ENCODE measurements at places on chromosomes 12 and 14.

GRCh38 chr12:128423205-128423604 is 156.2 kb downstream of the TMEM132C start:
- no peak for DNase-seq

DNA sequence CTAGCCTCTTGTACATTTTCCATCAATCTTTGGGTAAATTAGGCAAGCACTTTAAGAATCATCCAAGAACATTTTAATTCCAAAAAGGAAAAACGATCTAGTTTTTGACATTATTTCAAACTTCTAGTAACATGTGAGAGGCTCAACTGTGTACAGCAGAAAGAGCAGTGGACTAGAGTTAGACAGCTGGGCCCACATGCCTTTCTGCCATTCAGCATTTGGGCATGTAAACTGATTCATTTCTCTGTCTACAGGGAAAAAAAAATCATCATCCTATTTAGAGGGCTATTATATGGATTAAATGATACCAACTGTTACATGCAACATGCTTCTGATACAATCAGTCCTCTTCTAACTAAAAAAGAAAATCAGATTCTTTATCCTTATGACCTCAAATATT is 17.7 kb downstream of the ATP2B1 start:
- no peak for DNase-seq

DNA sequence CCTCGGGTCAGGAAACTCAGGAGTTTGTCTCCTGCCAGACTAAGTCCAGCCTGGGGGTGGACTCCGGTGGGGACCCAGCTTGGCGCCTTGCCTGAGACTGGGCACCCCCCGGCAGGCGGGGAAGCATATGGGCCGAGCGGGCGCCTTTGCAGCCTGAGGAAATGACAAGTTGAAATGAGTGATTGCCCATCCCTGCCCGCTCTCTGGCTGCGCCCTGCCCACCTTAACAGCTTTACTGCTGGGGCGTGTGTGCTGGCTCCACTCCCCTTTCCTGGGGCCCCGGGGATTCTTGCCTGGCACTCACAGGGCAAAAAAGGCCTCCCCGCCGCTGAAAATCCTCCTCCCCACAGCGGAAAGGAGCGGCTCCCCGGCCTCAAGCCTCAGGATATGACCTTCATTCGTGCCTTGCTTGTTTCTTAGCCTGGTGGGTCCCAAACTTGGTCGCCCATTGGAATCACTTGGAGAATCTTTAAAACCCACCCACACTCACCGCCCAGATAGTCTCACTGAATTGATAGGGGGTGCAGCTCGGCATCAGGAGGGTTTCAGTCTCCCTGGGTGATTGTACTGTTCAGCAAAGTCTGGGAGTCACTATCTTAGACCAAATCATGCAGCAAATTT is 1.5 kb downstream of the RFLNA start:
- no peak for DNase-seq

- DNase-seq = no peak
Measured at GRCh38 chr12:6959058-6959804, 8.1 kb downstream of the PTPN6 start.

- DNase-seq = no peak
Measured at GRCh38 chr12:91974541-91975085, 171.0 kb downstream of the BTG1 start.

- DNase-seq = no peak
Measured at GRCh38 chr12:2489275-2489674, 305.5 kb upstream of the FKBP4 start.

DNA sequence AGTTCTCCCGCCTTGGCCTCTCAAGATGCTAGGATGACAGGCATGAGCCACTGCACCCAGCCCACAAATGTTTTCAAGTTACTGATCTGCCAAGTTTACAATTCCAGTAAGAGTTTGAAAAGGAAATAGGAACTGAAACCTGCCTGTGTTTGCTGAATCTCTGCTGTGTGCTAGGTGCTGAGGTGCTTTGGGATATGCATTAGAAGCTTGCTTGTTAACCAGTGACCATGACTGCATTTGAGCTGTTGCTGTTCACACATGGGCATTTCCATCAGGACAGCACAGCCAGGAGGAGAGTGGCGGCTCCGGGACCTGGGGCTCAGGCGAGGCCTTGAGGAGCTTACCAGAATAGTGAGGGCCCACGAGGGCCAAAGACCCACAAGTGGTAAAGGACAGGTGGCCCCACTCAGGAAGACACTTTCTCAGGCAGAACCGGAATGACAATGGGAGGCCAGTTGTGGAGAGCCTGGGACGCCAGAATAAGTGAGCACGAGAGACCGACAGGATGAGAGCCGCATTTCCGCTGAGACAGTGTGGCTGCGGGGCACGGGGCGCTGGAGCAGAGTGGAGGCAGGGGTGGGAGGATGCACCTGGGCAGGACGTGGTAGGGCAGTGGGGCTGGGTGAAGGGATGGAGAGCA is 54.5 kb upstream of the MMP17 start:
- no peak for DNase-seq

GRCh38 chr12:47751561-47751960 is 7.1 kb downstream of the RAPGEF3 start:
- no peak for DNase-seq

- DNase-seq = no peak
Measured at GRCh38 chr12:5295151-5295550, 136.8 kb upstream of the NTF3 start.

- no peak for DNase-seq
Measured at GRCh38 chr12:120170631-120171030, 23.9 kb downstream of the GCN1 start.

DNA sequence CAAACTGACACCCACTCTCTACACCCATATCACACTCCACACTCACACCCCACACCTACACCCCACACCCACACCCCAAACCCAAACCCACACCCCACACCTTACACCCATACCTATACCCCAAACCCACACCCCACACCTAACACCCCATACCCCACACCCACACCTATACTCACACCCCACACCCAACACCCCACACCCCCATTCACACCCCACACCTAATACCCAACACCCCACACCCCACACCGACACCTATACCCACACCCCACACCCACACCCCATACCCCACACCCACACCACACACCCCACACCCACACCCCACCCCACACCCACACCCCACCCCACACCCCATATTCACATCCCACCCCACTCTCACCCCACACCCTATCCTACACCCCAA is 38.5 kb downstream of the TMEM120B start:
- DNase-seq = no peak

- no peak for DNase-seq
Measured at GRCh38 chr12:52643233-52644077, 8.6 kb downstream of the KRT2 start.

DNA sequence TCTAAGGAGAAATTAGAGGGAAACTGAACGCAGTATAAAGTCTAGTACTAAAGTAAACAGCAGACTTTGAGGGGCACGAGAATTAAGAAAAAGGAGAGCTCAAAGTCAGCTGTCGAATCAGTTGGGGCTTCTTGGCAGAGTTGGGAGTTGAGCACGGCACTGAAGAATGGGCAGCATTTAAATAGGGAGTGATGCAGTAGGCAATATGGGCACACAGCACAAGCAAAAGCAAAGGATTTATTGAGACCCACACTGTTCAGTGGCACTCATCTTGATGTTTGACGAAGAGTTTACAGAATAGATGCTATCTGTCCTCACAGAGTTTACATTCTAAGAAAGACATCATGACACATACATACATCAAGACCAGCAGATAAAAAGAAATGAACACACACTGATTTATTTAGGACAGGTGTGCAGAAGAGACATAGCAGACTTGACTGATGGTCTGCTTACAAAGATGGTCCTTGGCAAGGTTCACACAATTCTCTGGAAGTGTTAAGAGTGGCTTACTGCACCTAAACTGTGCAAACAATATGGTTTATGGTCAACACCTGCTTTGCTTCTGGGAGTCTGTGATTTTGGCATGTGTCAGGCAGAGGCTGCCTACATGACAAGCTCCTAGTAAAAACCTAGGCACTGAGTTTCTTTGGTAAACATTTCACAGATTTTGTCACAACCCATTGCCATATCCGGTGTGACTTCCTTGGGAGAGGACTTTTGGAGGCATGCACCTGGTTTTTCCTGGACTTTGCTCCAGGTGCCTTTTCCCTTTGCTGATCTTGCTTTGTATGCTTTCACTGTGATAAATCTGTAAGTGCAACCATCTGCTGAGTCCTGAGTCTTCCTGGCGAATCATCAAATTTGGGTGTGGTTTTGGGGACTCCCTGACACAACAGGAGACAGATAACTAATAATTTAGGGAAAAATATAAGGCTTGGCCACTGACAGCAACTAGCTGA is 26.3 kb downstream of the ALKBH1 start:
- DNase-seq = no peak

DNA sequence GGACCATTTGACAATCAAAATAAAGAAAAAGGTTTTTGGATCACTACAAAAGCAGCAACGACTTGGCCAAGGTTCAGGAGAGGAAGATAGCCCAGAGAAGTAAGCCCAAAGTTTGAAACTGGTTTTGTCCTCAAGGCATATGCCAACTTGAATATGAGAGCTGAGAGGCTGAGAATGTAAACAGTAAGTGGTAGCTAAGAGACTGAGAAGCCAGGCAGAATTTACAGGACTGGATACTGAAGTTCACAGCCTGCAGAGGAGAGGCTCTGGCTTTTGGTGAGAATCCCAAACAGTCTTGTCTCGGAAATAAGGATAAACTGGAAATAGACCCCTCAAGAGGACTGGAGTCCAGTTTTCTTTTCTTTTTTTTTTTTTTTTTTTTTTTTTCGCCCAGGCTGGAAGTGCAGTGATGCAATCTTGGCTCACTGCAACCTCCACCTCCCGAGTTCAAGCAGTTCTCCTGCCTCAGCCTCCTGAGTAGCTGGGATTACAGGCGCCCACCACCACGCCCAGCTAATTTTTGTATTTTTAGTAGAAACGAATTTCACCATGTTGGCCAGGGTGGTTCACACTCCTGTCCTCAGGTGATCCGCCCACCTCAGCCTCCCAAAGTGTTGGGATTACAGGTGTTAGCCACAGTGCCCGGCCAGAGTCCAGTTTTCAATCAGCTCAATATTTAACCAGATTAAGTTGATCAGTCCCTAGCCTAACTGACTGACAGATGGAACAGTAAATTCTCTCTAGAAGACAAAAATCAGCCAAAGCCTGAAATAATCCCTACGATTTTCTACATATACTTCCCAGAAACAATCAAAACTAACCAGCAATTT is 82.6 kb upstream of the COCH start:
- DNase-seq = no peak

- DNase-seq = no peak
Measured at GRCh38 chr14:77243853-77244252, 27.2 kb downstream of the NGB start.

- no peak for DNase-seq
Measured at GRCh38 chr12:12214635-12215131, 52.2 kb downstream of the LRP6 start.

DNA sequence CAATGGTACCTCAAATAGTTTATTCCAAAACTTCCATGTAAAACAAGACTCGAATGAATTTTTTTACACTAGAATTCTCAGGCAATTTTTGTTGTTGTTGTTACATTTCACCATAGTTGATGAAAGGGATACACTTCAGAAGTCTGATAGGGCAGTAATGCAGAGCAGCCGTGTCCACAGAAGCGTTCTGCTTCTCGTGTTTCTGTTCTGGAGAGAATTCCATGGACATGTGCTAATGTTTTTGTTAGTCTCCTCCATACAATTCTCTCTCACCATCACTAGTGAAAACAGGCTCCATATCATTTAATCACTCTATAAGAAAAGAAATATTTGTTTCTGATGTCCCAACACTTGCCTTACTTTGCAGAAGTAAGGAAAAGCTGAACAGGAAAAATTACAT is 606.1 kb downstream of the SLC16A7 start:
- no peak for DNase-seq

GRCh38 chr14:79709573-79709972 is 501.7 kb downstream of the DIO2 start:
- DNase-seq = no peak

DNA sequence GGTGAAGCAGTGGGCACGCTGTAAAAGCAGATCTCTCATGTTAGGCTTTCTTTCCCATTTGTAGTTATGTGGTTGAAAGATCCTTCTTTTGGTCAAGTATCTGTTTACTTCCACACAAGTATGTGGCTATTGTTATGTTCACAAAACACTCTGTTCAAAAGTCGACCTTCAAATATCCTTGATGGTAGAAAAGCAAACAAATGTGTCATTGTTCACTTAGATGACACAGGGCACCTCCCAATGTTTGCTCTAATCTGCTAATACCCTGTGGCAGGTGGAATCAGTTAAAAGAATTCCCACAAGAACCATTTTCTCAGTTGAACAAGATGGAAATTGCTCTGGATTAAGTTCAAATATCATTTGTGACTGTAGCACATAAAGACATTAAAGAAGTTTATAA is 43.6 kb upstream of the NAA30 start:
- peak; percentile 30 for DNase-seq

DNA sequence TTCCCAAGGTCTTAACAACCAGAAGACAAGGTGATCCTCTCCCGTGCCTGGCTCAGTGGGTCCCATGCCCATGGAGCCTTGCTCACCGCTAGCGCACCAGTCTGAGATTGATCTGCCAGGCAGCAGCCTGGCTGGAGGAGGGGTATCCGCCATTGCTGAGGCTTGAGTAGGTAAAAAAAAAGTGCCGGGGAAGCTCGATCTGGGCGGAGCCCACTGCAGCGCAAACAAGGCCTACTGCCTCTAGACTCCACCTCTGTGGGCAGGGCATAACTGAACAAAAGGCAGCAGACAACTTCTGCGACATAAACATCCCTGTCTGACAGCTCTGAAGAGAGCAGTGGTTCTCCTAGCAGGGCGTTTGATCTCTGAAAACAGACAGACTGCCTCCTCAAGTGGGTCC is 104.0 kb downstream of the C14orf39 start:
- DNase-seq = no peak

- DNase-seq = no peak
Measured at GRCh38 chr12:71010143-71010479, 89.6 kb upstream of the PTPRR start.

GRCh38 chr12:45268672-45269411 is 52.9 kb downstream of the ANO6 start:
- DNase-seq = no peak

DNA sequence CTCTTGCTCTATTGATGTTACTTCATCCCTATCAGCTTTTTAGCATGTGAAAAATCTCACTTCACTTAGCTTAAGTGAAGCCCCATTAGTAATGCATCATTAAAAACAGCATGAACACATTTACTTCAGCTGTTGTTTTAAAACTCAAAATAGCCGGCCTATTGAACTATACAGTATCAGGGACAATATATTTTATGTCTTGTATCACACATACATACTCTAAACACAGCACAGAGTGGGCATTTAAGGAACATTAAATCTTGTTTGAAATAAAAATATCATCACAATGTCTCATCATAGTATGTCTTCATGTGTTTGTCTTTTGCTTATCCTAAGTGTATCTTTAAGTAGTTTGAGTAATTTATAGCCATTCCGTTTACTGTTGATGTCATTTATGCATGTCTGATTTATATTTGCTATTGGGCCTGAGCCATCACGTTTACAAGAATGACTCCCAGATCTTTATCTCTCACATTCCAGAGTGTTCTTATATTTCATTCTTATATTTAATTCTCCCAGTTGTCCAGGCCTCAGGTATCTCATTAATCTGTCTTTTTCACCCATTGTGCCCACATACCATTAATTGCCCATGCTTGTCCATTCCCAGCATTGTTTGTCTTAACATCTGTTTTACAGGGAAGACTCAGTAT is 57.5 kb downstream of the ARHGAP5 start:
- peak; percentile 72 for DNase-seq

All from NCI-H187 (cell line).